Keratinocyte (primary cell): ENCODE measurements at places on chromosomes 1 and 21.

- DNase-seq: no peak
Observed at GRCh38 chr1:35561972-35562680, 4.5 kb downstream of the NCDN start.

DNA sequence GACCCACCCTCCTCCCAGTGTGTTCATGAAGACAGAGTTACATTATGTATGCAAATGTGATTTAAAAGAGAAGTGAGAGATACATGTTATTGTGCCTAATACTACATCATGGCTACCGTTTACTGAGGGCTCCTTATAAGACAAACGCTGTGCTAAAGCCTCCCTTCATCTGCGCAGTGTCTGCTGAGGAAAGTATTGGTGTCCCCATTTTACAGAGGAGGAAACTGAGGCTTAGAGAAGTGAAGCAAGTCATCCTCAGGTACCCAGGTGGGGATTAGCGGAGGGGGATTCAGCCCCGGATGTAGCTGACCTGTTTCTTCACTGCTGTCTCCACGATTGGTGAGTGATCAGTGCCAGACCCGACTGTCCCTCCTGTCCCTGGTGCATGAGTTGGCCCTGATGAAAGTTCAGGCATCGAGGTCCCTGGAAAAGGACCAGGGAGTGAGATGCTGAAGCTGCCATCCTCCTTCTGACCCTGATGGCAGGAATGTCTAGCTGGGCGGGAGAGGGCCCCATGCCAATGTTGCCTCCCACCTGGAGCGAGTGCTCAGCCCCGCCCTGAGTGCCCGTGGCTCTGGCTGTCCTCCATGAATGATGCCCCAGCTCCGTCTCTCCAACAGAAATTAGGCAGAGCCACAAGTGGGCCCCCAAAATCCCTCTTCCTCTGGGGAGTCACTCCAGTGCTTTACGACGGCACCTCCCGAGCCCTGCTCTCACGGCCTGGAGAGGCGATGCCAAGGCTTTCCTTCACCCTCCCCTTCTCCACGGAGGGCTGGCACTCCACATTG is 204.7 kb downstream of the KAZN start:
- no peak for DNase-seq

- DNase-seq: no peak
Observed at GRCh38 chr1:63557365-63557987, 34.2 kb downstream of the EFCAB7 start.

DNA sequence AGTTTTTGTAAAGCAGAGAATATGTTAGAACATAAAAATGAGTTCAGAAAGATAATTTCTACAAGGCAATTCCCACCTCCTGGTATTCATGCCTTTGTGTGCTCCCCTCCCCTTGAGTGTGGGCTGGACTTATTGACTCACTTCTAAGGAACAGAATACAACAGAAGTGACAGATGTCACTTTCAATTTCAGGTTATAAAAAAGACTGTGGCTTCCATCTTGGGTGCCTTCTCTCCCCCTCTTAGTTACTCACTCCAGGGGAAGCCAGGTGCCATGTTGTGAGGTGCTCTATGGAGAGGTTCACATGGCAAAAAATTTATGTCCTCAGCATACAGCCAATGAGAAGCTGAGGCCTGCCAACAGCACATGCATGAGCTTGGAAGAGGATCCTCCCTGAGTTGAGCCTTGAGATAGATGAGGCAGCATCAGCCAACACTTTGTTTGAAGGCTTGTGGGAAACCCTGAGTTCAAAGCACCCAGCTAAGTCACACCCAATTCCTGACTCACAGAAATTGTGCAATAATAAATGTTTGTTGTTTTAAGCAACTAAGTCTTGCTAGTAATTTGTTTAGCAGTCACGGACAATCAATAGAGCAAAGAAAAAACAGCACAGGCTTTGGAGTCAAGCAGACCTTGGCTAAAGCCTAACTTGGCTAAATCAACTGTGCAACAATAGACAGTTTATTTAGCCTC is 73.5 kb upstream of the NGF start:
- peak; percentile 67 for DNase-seq

- DNase-seq: no peak
Observed at GRCh38 chr1:193060115-193060403, 647 bp downstream of the RO60 start.

DNA sequence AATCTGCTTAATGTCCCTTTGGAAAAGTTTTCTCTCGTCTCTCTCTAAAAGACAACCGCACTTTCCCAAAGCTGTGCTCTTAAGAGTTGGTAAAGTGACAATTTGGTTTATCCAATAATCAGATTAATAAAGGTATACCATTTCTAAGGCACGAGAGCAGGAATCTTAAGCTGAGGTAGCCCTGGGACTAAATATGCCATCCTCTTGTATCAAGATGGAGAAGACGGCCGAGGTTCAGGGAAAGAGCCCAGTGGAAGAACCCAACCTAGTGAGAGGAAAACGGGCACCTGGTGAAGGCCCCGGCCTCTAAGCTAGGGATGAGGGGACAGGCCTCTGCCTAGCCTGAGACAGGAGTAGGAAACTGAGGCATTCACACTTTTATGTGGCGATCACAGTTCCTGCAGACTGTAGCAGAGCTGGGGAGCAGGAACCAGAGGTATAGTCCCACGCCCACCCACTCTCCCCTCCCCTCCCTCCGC is 334 bp upstream of the SARS1 start:
- DNase-seq: no peak

GRCh38 chr1:2135441-2135841 is 59.1 kb downstream of the FAAP20 start:
- peak; percentile 78 for DNase-seq

GRCh38 chr1:19837866-19838265 is 22.8 kb upstream of the RNF186 start:
- no peak for DNase-seq

DNA sequence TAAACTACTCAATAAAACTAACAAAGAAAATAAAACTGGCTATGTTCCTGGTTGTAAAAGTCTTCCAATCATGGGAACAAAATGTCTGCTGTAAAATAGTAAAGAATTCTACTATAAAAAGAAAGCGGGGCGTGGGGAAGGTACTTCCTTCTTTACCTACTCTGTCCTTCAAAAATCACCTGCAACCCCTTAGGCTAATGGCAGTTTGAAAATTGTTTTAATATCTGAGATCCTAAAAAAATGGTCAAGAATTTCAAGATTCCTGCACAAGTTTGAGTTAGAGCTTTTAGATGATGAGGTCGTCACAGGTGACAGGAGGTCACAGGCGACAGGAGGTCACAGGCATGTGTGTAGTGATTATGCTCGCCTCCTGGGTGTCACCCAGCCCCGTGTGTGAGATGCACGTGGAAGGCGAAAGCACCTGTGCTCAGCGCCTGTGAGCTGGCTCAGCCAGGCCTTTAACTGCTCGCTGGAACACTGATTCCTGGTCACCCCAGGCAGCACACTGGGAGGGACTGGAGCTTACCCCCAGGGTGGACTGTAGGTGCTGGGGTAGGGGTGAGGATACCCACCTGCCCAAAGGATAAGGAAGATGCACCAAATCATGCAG is 18.6 kb upstream of the TMPRSS2 start:
- no peak for DNase-seq
